Spinal cord (tissue), 10 donors: ENCODE measurements at places on chromosomes 1 and 21.
A peak's percentile ranks its signal among the peaks of the same experiment; 100 is the strongest.

- DNase-seq = no peak
Observed at GRCh38 chr1:109621379-109622136, 1.9 kb downstream of the AMPD2 start.

- DNase-seq = no peak
Observed at GRCh38 chr1:183956559-183957188, 80.9 kb downstream of the COLGALT2 start.

DNA sequence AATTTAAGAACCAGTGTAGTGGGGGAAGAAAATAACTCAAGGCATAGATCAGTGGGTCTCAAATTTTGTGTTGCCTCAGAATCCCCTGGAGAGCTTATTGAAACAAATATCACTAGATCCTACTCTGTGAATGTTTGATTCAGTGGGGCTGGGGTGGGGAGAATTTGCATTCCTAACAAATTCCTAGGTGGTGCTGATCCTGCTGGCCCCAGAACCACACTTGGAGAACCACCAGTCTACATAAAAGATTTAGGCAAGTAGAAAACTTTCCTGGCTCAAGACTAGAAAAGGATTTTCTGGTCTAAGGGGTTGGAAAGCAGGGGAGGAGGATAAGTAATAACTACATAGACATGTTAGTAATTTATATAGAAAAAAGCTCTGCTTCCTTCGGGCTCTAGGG is 34.1 kb upstream of the C1orf21 start:
- DNase-seq = no peak

DNA sequence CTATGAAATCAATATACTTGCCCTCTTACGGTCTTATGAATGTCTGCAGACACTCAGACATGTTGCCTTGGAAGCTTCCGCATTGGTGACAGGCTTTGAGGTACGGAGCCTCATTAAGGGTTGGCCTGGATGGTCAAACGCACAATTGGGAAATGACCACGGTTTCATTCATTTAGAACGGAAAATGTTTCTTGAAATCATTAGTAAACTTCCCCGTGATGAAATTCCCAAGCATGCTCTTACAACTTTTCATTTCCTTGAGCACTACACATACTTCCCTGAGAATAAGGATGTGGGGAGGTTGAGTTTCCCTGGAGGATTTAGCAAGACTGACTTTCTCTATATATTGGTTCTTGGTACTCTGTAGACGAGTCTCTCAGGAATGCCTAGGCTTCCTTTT is 146.3 kb downstream of the HLX start:
- DNase-seq = no peak

- peak; percentile 97 for DNase-seq
Observed at GRCh38 chr1:154559466-154560044, 1.1 kb upstream of the UBE2Q1 start.

DNA sequence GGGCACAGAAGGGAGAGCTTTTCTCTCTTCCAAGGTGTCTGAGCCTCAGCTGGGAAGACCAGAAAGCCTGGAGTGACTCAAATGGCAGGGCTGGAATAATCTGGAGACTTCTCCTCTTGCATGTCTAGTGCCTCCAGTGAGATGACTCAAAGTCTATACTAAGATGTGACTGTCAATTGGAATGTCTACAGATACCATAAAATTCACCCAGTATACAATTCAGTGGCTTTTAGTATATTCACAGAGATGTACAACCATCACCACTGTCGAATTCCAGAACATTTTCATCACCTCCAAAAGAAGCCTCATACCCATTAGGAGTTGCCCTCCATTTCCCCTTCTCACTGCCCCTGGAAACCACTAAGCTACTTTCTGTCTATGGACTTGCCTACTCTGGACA is 47.9 kb upstream of the CNN3 start:
- no peak for DNase-seq

GRCh38 chr1:213531369-213532310 is 456.1 kb upstream of the PROX1 start:
- no peak for DNase-seq

- DNase-seq = no peak
Observed at GRCh38 chr21:27614231-27614630, 647.3 kb upstream of the ADAMTS5 start.

GRCh38 chr21:40886931-40887330 is 40.0 kb upstream of the DSCAM start:
- no peak for DNase-seq

- DNase-seq = no peak
Observed at GRCh38 chr1:230264342-230264741, 161.8 kb downstream of the PGBD5 start.

GRCh38 chr1:159900086-159900680 is at the start of gene CFAP45:
TSS of gene CFAP45 (minus strand) at chr1:159900165. CDS start at chr1:159900098, 67 bp downstream.
- DNase-seq = no peak

- DNase-seq = no peak
Observed at GRCh38 chr1:81029266-81029665, 771.5 kb upstream of the ADGRL2 start.

DNA sequence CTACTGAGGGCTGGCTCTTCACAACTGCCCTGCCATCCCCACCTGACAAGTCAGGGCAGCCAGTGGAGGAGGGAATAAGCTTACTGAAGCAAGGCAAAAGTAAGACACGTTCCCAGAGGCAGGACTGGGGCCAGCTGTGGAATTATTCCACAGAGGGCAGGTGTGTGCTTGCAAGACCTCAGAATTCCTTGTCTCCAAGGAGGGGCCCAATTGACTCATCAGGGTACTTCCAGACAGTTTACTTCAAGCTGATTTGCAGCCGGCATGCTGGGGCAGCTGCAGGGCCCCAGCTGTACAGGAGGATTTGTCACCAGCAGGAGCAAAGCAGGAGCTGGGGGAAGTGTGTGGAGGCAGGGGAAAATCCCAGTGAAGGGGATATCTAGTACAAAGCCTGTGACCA is 167.5 kb upstream of the CAMK1G start:
- no peak for DNase-seq

DNA sequence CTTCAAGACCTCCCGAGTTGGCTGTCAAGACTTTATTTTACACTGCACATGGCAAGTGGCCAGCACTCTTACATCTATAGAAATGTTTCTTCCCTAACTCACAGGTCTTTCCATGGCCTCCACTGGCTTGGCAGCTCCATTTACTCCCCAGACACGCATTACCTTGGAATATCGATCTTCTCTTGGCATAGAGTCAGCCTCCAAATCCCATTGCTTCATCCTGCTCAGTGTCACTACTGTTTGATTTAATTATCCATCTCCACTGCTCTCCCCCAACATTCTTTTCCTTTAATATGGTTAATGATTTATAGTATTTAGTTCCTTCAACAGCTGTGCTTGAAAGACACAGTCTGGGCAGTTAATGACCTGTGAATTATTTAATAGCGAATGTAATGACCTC is 241.2 kb upstream of the MAP1LC3C start:
- DNase-seq = no peak

- no peak for DNase-seq
Observed at GRCh38 chr1:2411801-2412394, 466 bp downstream of the PEX10 start.

- peak; percentile 80 for DNase-seq
Observed at GRCh38 chr1:111857194-111857651, 101.5 kb downstream of the DDX20 start.

DNA sequence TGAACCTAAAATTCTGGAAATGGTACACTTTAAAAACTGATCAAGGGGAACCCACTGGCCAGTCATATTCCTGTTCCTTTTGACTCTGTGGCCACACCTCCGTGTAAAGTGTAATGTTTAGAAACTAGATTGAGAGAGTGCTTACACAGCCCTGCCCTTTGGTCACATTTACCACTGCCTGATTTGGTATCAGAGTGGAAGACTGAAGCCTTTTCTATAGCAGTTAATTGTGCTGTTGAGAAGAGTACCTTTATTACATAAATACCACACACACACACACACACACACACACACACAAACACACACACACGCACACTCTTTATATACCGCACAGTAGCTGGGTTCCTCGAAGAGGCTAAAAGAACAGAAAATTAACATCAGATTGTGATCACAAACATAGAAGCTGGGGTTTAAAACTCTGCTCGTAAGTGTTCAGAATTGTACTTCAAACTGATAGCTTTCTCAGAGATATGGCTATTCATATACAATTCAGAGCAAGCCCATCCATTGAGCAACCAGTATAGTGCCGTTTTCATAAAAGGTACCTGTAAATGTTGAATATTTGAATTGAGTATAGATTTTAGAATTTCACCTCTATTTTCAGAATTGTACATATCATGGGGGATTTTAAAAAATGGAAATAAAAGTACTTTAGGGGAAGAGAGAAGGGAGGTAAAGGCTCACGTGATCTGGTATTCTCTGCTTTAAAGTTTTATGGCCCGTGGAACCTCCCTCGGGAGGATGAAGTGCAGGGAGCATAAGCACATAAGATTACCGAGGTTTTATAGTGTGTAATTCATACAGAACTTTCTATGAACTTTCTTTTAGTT is 37.5 kb downstream of the CAMTA1 start:
- no peak for DNase-seq

DNA sequence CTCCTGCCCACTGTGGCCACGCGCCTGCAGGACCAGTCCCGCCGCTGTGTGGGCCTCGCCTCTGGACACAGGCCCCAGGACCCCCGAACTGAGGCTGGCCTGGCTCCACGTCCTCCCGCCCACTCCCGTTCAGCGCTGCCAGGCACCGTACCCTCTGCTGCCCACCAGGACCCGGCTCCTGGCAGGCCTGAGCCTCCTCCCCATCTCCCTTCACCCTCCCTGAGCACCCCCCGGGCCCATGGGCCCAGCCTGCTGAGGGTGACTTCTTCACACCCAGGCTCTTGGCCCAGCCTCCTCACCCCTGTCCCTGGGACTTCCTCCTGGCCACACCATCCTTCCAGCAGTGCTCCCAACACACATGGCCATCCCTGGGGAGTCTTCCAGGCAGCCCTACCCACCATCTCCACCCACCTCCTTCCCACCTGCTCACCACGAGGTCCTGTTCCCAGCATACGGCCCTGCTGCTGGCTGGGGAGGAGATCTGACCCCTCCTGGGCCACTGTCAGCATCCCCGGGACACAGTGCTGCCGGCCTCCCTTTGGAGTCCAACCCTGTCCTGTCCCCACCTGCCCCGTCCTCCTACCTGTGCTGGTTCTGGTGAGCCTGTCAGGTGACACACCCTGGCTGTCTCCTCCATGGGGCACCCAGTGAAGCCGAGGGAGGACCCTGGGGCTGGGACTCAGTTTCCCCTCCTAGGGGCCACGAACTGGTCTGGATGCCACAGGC is 53.7 kb downstream of the SLX9 start:
- no peak for DNase-seq

GRCh38 chr1:21843208-21843607 is 31.1 kb downstream of the LDLRAD2 start:
- DNase-seq = no peak

GRCh38 chr21:32878661-32879060 is 107.1 kb upstream of the PAXBP1 start:
- DNase-seq = no peak

- peak; percentile 55 for DNase-seq
Observed at GRCh38 chr1:38451541-38451993, 405.0 kb upstream of the POU3F1 start.

GRCh38 chr21:45467221-45467779 is 62.3 kb downstream of the COL18A1 start:
- DNase-seq = no peak

- DNase-seq = no peak
Observed at GRCh38 chr1:201251851-201252430, 31.4 kb upstream of the PKP1 start.

DNA sequence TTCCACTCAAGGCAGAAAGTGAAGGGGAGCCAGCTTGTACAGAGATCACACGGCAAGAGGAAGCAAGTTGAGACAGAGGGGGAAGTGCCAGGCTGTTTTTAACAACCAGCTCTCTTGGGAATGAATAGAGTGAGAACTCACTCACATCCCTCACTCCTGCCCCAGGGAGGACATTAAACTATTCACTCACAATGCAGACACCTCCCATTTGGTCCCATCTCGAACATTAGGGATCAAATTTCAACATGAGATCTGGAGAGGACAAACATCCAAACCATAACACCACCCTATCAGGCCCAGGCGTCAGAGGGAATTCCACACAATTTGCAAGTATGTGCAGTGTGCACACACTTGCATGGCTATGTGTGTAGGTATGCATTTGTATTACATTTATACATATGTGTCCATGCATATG is 62.7 kb downstream of the DMAP1 start:
- DNase-seq = no peak

- DNase-seq = peak; percentile 71
Observed at GRCh38 chr1:43979528-43980254, 681 bp downstream of the B4GALT2 start.

- no peak for DNase-seq
Observed at GRCh38 chr1:110243146-110243545, 33.0 kb downstream of the KCNC4 start.

DNA sequence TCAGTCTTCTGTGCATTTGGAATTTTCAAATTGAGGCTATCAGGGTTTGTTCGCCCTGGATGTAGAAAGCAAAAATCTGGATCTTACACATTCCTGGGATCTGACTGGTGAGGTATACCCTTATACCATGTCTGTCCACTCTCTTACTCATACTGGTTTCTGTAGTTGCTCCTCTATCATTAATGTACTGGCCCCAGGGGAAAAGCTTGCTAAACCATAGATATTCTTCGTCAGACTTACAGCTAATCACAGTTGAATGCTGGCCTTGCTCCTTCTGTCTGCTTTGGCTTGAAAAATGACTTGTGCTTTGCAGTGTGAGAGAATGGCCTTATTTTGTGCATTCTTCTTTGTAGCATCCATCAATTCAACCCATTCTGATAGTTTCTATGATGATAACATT is 30.5 kb downstream of the TBCE start:
- no peak for DNase-seq

- DNase-seq = no peak
Observed at GRCh38 chr1:170872663-170873062, 62.7 kb upstream of the MROH9 start.

GRCh38 chr1:72516826-72517225 is 234.5 kb upstream of the NEGR1 start:
- no peak for DNase-seq

GRCh38 chr1:19661721-19662228 is 2.9 kb upstream of the HTR6 start:
- DNase-seq = peak; percentile 81

DNA sequence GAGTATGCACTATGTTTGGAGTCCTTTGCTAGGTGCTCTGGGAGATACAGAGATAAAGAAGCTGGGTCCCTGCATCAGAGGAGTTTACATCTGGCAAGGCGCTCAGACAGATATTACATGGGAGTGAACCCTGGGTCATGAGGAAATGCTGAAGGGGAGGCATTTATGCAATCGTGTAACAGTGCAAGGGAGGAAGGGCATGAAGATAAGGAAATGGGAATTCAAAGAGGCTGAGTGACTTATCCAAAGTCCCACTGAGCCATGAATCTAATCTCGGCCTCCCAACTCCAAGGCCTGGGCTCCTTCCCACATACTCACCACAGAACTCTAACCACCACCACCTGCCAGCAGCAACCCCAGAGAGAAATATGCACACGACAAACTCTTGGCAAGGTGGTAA is 51.6 kb downstream of the FAM163A start:
- no peak for DNase-seq

DNA sequence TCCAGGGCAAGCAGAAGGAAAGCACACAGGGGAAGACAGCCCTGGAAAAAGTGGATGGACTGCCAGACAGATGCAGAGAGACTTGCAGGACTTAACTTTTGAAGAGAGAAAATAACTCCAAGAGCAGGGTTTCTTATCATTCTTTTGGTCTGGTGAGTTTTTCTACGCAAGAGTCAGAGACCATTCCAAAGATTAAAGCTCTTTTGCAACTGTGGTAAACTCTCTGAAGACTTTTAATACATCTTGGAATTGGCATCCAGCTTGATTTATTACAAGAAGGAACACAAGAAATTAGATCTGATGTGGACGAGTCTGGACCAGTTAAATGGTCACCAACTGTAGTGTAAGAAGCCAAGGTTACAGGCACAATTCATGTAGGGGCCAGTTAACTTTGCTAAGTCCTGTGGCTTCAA is 153.4 kb downstream of the SIPA1L2 start:
- DNase-seq = no peak

- peak; percentile 81 for DNase-seq
Observed at GRCh38 chr1:197304638-197305200, 36.7 kb downstream of the CRB1 start.
